Stimulated activated CD8-positive, alpha-beta memory T cell treated with anti-CD3 and anti-CD28 coated beads, Interleukin-7, amount 100 ng/mL, for 48 hours (primary cell): ENCODE measurements at places on chromosomes 2 and 18.

- DNase-seq, result no peak
These were observed 30.0 kb downstream of the GALNT1 start for GRCh38 chr18:35611518-35611917.

- DNase-seq, result no peak
These were observed 228.7 kb upstream of the SKOR2 start for GRCh38 chr18:47480166-47480565.

DNA sequence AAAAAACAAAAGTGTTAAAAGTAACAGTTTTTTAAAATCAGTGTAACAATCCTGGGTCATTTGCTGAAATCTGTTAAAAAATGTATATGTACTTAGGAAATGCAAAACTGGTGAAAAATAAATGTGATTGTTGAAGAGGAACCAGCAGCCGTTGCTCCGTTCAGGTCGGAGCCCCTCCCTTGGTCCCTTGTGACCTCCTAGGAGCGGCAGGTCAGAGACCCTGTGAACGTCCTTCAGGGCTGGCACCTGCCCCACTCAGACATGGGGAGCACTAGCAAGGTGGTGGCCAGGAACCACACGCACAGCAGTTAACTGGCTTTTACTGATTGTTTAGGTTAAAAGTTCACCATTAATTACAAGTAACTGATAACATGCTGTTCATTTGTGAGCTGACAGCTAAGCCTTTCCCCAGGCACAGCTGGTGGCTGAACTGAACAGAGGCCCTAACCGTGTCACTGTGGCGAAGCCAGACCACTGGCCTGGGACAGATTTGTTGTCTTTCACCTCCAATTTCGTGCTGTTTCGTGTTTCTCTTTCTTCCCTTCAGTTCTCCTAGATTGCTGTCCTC is 159.2 kb upstream of the ALKAL2 start:
- no peak for DNase-seq

- DNase-seq, result no peak
These were observed 197.2 kb upstream of the POU3F3 start for GRCh38 chr2:104656571-104657163.

- DNase-seq, result no peak
These were observed 57.2 kb downstream of the MAP4K3 start for GRCh38 chr2:39379643-39380524.

DNA sequence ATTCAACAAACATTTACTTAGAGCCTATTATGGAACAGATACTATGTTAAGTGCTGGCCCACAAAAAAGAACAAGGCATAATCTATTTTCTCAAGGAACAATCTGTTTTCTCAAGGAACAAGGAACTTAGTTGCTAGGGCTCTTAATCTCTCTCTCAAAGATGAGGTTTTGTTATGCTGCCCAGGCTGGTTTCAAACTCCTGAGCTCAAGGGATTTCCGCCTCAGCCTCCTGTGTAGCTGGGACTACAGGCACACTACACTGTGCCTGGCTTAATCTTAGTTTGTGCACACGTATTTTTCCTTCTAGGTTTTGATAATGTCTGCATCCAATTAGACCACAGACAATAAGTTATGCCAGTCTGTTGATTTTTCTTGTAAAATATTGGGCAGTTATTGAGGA is 89.5 kb downstream of the PTH2R start:
- DNase-seq, result no peak

GRCh38 chr2:228600265-228600664 is 418.8 kb upstream of the SPHKAP start:
- no peak for DNase-seq

DNA sequence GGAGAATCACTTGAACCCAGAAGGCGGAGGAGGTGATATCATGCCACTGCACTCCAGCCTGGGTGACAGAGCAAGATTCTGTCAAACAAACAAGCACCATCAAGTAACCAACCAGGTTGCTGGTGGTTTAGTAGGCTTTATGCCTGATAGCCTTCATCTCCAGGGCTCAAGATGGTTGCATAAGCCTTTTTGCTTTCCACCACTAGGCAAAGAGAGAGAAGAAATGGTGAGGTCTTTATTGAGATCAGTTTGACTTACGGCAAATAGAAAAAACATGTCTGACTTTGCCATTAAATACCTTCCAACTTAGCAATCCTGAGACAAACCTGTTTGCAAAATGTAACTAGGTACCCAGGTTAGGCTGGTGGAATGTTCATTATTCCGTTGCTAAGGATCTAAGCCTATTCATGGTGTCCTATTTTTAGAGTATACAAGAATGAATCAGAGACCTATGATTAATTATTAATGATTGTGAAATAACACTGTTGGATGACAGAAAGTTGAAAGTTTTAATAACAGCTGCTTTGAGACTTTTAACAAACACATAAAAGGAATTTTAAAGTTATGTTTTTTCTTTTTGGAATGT is 53.5 kb upstream of the SLC38A11 start:
- DNase-seq, result no peak

DNA sequence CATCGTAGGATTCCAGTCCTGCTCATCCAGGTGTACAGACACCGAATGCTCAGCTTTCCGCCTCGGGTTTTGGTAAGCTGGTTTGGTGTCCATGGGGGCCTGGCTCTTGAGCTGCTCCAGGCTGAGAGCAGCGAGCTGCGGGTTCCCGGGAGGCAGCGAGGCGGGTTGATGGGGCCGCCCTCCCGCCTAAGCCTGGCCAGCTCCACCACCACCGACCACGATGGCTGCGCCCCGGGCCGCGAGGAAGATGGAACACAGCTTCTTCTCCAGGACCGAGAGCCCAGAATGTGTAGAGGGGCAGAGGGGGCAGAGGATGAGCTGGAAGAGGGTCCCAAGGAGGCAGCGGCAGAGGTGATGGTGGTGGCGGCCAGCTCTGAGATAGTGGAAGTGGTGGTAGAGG is 64.1 kb downstream of the AKAIN1 start:
- DNase-seq, result no peak

DNA sequence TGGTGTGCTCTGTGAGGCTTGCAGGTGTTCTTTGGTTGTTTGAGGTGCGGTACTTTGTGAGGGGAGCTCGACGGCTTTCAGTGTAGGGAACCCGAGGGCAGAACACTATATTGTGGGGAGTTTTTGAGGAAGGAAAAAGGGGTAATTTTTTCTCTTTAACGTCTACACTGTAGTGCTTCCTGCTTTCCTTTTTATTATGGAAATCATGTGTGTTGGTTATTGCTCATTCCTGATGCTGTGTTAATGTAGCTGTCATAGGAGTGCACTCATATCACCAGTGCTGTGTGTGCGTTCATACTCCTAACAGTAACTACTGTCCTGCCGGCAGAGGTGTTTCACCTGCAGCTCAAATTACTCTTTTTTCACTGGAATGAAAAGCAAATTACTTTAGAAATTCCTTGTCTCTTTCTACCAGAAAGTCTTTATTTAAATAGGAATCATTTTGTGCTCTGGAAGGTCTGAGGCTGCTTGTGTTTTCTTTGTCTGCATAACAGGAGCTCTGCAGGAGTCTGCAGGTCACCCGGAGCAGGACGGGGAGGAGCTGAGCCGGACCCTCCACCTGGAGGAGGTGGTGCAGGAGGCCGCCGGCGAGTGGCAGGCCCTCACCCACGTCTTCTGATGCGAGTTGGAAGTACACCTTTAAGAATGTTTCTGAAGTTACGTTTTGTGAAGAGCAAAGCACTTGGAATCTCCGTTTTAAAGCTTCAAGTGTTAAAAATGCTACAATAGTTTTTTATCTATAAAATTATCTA is 145.5 kb downstream of the ZNF236 start:
- DNase-seq, result no peak

- no peak for DNase-seq
These were observed 3.9 kb downstream of the TANK start for GRCh38 chr2:161164161-161164560.

- no peak for DNase-seq
These were observed 164.2 kb upstream of the ZNF521 start for GRCh38 chr18:25516121-25516520.

DNA sequence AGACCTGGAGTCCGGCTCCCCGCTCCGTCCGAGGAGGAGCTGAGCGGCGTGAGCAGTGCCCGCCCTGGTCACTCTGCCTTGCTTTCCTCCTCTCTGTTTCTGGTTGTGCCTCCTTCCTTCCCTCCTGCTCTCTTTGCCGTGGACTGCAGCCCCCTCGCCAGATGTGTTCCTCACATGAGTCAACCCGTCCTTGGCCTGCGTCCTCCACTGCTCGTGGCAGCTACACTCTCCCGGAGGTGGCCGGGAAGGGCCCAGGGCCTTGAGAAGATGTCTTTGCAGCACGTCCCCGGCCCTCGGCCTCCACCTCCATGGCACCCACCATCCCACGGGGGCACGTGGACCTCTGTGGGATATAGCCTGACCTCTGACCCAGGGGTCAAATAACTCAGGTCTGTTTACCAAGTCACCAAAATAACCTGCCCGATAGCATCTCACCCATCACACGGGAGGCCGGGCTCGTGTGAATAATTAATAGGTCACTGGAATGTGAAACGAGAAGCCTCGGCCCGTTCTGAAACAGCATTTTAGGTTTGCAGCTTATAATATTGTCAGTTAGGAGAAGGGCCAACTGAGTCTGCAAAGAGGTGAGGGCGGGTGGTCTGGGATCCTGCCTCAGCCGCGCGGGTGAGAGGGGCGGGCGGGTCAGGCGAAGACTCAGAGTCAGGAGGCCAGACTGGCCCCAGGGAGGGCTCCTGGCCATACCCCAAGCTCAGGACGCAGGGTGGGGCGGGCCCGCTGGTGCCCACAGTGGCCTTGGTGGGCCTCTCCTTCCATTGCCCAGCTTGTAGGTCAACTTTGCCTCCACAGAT is 42.6 kb downstream of the NFATC1 start:
- no peak for DNase-seq

GRCh38 chr2:157173740-157174184 is 83.7 kb upstream of the GALNT5 start:
- no peak for DNase-seq

GRCh38 chr2:216315802-216316603 is 56.3 kb downstream of the MARCHF4 start:
- no peak for DNase-seq

- DNase-seq, result no peak
These were observed 232.7 kb downstream of the MBD2 start for GRCh38 chr18:53991805-53992204.

GRCh38 chr2:98868548-98869271 is 67.3 kb downstream of the CRACDL start:
- DNase-seq, result no peak

DNA sequence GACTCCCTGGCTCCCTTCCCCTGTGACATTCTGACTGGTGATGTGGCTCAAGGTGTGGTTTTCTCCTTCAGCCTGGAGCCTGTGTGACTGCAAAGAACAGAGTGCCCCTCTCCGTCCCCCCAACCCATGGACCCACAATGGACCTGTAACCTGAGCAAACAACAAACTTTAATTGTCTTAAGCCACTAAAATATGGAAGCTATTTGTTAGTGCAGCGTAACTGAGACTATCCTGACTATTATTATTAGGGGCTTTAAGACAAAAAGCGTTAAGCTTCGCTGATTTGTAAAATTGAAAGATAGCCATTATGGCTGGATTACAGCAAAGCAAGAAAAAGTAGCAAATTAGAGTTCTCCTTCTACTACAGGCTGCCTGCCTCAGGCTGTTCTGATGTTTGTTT is 426.9 kb downstream of the STK39 start:
- DNase-seq, result no peak

DNA sequence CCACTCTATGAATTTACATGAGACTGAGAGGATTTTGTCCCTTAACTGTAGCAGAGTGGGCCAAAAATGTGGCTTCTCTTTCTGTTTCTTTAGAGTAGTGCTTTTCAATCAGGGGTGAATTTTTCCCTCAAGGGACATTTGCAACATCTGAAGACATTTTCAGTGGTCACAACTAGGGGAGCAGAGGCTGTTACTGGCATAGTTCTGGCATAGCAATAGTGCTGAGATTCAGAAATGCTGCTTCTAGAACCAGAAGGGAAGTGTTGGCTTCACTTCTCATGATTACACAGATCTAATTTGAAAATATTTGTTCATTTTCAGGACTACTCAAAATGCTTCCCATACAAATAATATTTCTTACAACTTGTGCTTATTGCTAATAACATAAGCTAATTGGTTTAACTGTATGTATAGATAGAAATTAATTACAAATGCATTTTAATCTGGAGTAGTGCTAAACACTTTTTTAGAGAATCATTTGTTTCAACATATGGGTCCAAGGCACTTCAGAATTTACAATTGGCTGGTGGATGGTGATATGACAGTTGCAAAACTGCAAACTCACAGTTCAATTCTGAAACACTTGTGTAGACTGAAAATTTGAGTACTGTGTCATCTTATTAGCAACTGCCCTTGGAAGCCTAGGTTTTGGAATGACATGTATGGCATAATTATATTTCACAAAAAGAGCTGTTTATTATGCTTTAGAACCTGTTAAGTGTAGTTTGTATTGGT is 526.7 kb downstream of the THSD7B start:
- no peak for DNase-seq

- no peak for DNase-seq
These were observed 730.2 kb upstream of the SLC39A10 start for GRCh38 chr2:194926873-194927272.

- DNase-seq, result no peak
These were observed 130.5 kb downstream of the PLCL1 start for GRCh38 chr2:197934934-197935289.

GRCh38 chr2:58194458-58194857 is 46.7 kb downstream of the FANCL start:
- no peak for DNase-seq

- no peak for DNase-seq
These were observed 50.1 kb upstream of the CCDC150 start for GRCh38 chr2:196589419-196589818.

- DNase-seq, result no peak
These were observed 22.9 kb upstream of the CUL3 start for GRCh38 chr2:224608104-224608503.

DNA sequence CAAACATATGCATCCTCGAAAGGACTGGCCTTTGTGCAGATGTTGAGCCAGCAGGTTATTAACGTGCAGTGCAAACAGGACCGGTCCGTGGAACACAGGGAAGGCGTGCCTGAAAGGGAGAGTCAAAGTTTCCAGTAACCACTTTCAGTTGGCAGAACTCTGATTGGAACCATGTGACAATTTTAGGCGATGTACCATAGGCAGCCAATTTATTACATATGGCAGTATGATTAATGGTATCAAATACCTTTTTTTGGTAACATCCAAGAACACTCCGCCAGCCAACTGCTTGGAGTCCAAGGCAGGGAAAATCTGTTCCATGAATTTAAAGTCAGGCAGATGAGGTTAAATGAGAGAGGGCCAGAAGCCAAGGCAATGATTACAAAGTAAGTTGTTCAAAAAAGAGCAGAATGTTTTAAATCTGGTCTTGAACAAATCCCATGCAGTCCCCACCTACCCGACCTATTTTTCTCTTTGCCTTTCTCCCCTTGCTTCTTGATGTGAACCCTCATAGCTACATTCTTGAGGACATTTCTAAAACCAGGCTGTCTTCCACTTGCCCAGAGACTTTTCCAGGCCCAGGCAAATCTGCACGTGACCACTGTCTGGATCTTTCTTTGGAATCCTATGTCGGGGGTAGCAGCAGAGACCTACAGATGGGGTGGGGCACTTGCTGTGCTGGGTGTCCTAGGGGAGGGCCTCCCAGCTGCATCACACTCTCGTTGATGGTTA is 351.7 kb downstream of the HRH4 start:
- no peak for DNase-seq

- no peak for DNase-seq
These were observed 18.9 kb upstream of the BAZ2B start for GRCh38 chr2:159635006-159635789.

- no peak for DNase-seq
These were observed 376.8 kb downstream of the TRIB2 start for GRCh38 chr2:13093416-13093991.

GRCh38 chr2:86485103-86485502 is 43.9 kb downstream of the KDM3A start:
- no peak for DNase-seq
